GM13976 (cell line): ENCODE measurements at places on chromosomes 2 and 18.

DNA sequence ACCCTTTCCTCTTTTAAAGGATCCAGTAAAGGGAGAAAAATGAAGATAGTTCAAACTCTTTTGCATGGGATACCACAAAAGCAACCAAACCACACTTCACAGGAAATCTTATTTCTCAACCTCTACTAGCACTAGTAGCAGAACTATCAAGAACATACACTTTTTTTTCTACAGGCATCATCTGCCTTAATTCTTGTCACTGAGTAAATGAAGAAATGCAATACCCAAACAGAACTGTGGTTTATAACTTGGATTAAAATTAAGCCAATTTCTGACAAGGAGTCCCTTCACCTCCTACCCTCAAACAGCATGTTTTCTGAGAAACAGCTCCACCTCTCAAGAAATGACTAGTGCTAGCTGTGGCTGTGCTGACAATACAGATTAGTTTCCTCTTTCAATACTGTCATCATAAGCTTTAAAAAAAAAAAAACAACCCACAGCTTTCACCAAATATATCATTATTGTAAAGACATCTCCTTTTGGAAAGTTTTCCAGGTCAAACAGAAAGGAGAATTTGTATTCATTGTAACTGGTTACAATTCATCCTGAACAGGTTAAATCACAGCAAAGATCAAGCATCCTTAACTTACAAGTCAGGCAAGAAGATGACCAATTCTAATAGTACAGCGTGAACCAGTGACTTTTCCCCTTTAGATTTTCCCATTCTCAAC, 44.4 kb downstream of the PTPN2 start:
- peak; percentile 71 for DNase-seq

GRCh38 chr2:58734365-58734764, 493.2 kb upstream of the FANCL start:
- DNase-seq = no peak

GRCh38 chr2:26969077-26969844, 1.2 kb upstream of the MAPRE3 start:
- DNase-seq = no peak

DNA sequence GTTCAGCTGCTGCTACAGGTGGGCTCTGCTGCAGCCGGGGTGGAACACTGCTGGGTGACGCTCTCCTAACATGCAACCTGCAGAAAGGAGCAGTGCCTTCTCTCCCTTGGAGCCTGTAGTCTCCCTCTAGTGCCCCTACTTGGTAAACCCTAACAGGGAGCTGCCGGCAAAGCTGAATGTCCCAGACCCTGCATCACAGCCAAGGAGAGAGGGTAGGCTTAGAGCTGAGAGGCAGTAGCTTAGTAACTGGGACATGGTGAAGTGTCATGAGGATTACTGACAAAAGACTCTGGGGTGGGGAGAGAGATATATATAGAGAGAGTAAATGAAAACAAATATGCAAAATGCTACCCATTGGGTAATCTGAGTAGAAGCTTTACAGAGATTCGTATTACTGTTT, 9.9 kb downstream of the NCAPH start:
- no peak for DNase-seq

DNA sequence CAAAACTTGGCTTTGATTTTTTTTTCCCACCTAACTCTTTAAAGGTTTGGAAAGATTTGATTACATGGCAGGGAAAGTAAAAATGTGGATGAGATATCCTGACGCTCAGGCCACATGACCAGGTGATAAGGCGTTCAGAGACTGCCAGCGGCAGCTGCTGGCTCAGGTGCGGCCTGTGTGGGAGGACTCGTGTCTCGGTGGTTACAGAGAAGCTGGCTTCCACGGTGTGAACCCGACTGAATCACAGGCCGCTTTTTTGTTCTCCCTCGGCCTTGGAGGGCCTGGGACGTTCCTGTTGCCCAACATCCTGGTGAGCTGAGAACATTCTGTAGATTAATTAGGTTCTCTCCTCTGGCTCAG, 124.2 kb upstream of the ZNF516 start:
- no peak for DNase-seq

DNA sequence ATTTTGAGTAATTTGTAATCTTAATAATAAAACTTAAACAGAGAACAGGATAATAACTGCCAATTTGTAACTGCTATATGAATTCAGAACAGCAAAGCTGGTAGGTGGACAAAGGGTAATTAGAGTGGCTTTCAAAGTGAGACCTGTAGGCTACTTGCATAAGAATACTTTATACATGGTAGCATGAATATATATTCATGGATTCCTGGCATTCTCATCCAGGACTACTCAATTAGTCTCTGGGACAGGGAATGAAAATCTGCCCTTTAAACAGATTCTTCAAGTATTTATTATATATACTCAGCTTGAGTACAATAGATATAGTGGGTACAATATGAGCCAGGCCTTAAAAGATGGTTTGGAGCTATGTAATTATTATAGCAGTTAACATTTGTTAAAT, 419.9 kb downstream of the PIK3C3 start:
- DNase-seq = no peak

GRCh38 chr2:95366514-95366913, 36.0 kb upstream of the FAHD2A start:
- DNase-seq = no peak

- DNase-seq = no peak
These were observed 29.6 kb downstream of the RHOB start for GRCh38 chr2:20476481-20476880.

DNA sequence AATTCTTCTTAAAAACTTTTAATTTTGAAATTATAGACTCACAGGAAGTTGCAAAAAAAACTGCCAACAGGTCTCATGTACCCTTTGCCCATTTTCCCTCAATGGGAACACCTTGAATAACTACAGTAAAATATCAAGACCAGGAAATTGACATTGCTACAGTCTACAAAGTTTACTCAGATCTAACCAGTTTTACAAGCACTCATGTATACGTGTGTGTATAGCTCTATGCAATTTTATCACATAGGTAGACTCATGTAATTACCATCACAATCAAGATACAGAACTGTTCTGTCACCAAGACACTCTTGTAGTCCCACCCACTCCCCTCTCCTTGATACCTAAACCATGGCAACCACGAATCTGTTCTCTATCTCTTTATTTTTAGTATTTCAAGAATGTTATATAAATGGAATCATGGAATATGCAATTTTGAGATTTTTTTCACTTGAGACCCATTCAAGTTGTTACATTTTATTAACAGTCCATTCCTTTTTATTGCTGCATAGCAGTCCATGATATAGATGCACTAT, 6.6 kb downstream of the HYCC2 start:
- no peak for DNase-seq
